ENCODE measurements at places on chromosomes 13 and 19.

DNA sequence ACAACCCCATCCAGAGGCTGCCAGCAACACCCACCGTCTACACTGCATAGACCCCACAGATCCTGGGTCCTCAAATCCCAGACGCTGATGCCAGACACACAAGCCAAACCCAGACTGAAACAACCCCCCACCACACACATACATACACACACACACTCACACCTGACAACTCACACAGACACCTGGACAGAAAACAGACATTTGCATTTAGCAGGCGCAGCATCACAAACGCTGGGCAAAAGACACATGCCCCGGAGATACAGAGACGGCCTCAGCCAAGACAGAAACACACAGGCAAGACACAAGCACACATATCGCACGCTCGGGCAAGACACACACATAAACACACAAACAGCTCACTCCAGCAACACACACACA lies 1.3 kb downstream of the BBC3 start:
- peak; percentile 7 for DNase-seq

GRCh38 chr19:17555929-17556813 lies 722 bp downstream of the COLGALT1 start:
- DNase-seq = peak; percentile 57

DNA sequence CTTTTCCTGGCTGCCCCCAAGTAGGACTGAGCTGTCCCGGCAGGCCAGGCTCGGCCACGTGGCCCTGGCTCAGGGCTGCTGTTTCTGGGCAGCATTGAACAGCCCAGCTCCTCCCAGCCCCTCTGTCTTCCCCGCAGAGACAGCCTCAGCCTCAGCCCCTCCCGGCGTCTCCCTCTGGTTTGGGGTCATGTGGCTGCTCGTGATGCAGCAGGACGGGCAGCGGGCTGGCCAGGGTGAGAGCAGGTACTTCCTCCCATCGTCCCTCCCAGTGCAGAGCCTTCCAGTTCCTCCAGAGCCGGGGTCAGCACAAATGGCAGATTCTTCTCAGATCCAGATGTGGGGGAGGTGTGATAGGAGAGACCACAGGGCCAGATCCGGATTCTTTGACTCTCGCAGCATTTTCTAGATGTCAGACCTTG lies 114.6 kb downstream of the KDM4B start:
- no peak for DNase-seq

DNA sequence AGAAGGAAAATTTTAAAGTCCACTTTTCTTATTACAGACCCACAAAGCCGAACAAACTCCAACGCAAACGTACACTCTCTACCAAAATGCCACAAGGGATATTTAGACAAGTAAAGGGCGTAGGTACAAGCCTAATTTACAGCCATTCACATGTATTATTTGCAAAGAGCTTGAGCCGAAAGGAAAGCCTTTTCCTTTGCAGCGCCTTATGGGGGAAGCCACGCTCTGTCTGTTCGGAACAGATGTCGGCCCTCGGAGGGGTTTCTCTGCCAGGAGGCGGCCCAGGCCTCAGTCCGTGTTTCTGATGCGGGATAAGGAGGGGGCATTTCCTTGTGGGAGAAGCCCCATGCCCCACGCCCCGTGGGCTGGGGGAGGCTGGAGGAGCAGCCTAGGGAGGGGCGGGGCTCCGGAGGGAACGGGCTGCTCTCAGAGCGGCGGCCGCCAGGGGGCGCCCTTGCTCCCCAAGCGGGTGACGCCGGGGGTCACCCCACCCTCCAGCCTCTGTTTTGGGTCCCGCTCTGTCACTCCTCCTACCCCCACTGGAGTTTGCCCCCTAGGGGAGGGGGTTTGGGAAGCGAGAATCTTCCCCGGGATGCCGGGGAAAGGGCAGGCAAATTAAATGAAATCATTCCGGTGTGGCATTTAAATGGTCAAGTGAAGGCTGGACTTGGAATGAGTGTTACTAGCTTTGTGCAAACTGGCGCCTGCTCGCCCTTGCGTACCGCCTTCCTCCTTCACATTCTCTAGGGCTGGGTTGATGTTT lies 2.9 kb downstream of the HTR2A start:
- DNase-seq = peak; percentile 31

DNA sequence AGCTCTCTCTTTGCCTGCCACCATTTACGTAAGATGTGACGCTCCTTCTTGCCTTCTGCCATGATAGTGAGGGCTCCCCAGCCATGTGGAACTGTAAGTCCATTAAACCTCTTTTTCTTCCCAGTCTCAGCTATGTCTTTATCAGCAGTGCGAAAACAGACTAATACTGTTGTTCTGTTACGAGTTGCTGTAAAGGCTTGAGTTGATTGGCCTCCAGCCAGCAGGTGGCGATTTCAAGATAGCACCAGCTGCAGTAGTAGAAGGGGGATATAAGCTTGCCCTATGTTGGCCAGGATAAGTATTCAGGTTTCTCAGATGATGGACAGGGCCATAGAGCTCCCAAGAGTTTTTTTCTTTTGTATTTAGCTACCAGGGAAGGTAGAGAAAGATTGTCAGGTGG lies 385.5 kb downstream of the MZT1 start:
- no peak for DNase-seq

DNA sequence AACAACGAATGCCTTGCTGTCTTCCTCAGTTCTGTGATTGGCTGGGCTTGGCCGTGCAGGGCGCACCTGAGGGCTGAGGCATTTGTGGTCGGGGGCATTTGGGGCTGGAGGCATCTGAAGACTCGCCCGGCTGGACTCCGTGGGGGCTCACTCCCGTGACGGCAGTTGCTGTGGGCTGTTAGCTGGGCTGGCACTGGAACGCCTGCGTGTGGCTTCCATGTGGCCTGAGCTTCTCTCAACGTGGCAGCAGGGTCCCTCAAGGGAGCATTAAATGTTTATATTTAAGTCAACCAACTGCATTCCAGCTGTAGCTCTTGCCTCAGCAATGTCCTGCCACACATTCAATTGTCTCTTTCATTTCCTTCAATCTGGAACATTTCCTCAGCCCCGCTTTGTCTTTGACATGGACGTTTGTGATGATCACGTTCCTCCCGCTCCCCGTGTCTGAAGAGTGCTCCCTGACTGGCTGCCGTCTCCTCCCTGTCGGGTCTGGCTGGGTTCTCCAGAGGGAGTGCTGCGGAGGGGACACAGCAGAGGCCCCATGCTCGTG lies 21.0 kb downstream of the CCDC8 start:
- DNase-seq = no peak

GRCh38 chr13:26541041-26541440 lies 16.4 kb upstream of the WASF3 start:
- no peak for DNase-seq

DNA sequence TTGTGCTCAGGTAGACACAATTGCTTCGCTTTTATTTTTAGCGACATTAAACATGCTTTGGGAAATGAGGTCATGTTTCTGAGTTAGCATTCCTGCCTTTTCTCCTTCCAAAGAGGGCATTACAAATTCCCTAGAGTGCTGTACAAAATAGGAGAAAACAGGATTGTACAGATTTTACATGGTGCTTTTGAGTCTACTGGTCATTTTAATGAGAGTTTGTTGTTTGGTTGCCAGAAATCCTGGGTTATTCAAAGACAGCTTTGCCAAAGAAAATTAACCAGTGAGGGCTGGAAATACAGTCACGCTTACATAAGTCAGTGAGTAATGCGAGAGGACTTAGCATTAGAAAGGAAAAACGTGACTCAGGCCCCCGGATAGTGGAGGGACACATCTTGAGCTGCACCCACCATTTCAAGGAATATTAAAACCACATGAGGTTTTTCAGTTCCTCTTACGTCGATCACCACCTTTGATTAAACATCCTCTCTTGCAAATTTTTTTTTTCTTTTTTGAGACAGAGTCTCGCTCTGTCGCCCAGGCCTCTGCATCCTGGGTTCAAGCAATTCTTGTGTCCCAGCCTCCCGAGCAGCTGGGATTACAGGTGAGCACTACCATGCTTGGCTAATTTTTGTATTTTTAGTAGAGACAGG lies 55.4 kb downstream of the SACS start:
- peak; percentile 67 for DNase-seq

GRCh38 chr19:42555801-42556200 lies 27.5 kb upstream of the CEACAM1 start:
- no peak for DNase-seq

- no peak for DNase-seq
These were observed 19.6 kb downstream of the FUZ start for GRCh38 chr19:49793561-49793840.
